ENCODE measurements at places on chromosomes 6 and 20.
A peak's percentile ranks its signal among the peaks of the same experiment; 100 is the strongest.

DNA sequence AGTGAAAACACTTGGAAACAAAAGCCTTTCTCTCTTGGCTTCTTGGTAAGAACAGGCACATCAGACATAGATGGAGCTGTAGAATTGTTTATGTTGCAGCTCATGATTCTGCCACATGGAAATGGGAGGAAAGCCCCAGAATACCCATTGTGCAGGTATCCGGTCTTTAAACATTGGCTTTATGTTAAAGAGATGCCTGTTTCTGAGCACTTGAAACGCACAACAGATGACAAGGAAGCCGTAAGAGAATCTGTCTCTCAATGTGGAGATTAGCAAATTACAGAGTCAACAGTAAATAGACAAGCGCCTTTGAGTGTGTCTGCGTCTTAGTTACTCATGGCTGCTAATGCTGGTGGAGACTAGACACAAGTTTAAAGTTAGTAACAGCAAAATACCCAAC is 10.5 kb downstream of the TNFAIP3 start:
- no peak for DNase-seq

DNA sequence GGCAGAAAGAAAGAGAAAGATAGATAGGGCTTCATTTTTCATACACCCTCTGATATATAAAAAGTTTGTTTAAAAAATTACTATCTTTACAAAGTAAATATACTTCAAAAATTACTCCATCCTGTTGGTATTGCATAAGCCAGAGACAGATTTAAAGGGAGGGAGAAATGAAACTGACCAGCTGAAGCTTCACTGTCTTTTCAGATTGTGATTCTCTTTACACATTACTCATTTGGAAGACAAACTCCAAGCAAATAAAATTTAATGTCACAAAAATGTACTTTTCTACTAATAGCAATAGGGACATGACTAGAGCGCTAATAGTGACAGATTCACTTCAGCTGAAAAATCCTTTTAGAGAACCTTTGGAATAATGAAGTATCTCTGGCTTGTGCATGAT is 38.6 kb upstream of the MARCKS start:
- no peak for DNase-seq

GRCh38 chr6:43921039-43921438 is 151.0 kb downstream of the VEGFA start:
- DNase-seq, result no peak

DNA sequence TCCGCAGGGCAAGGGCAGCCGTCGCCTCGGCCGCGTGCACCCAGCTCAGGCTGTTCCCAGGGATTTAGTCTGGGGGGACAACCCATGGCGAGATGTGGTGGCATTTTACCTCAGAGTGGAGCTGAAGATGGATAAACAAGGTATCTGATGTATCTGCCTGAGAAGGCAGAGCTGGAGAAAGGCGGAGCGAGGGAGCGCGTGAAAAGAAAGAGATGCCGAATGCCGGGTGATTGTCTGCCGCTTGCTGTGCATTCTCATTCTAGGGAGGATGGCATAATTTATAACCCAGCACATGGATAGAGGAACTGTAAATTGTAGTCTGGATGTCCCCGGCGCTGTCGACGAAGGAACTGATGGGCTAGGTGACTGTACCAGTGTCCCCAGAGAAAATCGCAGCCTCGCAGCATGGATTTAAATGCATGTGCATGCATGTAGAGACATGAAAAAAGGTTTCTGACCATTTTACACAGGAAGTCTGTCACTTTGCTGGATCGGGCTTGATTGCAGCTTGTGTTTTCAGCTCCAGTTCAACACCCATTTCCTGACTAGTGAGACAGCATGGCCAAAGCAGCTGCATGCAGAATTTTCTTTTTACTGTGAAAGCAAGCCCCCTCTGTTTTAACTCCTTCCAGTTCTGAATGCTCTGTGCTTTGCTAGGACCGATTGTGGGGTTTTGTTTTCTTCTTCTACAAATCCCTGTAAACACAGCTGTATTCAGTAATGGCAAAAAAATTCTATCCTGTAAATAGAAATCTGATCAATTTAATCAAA is 149.7 kb downstream of the PRL start:
- no peak for DNase-seq

GRCh38 chr6:149864578-149865535 is 698 bp upstream of the LRP11 start:
- no peak for DNase-seq

DNA sequence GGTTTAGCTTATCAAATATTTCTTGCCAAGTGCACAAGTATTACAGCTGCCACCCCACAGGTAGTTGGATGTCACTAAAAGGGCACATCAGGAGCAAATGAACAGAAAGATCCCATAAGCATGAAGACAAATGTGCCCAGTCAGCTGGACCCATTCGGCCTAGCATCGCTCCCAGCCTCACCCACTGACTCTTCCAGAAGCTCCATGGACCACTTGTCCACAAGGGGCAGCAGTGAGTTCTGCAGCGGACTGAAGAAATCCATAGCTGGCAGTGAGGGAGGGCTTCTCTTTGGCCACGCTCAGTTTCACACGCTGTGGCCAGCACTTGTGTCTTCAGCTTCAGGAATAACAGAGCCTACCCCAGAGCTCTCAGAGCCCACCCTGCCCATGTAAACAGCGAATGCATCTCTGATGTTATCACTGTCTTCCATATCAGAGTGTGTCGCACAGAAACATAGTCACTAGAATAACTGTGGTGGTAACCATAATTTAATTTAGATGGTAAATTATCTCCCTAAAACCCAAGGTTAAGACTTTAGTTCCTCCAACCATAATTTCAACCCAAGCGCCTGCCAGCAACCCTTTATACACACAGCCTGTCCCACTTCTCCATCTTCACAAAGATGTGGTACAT is 15.8 kb downstream of the CGA start:
- peak; percentile 19 for DNase-seq

DNA sequence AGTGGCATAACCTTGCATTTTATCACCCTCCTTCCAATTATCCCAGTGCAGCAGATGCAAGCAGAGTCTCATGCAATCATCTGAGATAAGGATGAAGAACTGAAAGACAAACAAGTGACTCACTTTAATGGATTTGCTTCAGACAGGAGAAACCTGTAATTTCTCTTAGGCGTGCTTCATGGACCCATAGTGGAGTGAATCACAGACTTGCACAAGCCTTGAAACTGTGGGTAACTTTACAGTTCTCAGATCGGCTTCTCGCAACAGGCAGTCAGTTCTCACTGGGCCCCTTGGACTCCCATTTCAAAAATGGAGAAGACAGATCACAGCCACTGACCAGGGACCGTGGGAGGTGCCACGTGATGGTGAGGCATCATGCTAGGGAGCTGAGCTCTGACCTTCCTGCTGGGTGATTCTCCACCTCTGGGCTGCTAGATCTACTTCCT is at the start of gene ADGRF4:
ADGRF4 (plus strand) TSS at position 239 of the 446 bp plus-strand sequence. CDS start 8,666 bp downstream, outside the sequence.
- no peak for DNase-seq

DNA sequence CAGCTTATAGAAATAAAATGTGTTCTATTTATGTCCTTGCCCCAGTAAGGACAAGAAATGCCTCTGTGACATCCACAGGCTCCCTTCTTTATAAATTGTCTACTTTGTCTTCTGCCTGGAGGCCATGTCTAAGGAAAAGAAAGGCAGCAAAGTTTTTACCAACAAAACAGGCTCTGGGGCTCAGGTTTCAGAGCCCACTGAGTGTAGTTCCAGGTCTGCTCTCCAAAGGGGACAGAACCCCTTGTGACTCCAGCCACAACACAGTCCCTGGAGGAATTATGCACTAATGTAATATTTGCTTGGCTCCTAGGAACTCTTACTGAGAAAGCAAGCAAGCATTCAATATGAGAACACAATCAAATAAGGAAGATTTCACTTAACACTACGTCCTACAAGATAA is 80.1 kb downstream of the PAK5 start:
- DNase-seq, result no peak

GRCh38 chr20:61936701-61937131 is 129.0 kb downstream of the TAF4 start:
- DNase-seq, result no peak

- no peak for DNase-seq
These were observed 154.9 kb upstream of the MLN start for GRCh38 chr6:33958526-33959328.

- no peak for DNase-seq
These were observed 20.4 kb downstream of the AKAP12 start for GRCh38 chr6:151260205-151260604.

DNA sequence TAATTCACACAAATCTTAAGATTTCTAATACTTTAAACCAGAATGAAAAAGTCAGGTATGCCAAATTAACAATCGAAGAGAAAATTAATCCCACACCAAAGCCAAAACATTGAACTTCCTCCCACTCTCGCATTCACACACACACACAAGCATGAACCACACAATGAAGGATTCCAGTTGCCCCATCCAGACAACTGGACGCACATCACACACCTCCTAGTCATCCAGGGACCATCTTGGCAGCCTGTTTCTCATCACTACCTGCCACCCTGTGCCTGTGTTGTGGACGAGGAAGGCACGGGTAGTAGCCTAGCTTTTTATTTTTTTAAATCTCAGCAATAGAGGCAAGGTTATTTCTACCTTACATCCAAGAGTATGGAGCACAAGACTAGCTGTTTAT is 15.2 kb downstream of the B4GALT5 start:
- DNase-seq, result no peak

- DNase-seq, result no peak
These were observed 373.6 kb downstream of the PLCB1 start for GRCh38 chr20:8505476-8506200.

GRCh38 chr20:8118760-8119159 is 13.3 kb upstream of the PLCB1 start:
- DNase-seq, result no peak

DNA sequence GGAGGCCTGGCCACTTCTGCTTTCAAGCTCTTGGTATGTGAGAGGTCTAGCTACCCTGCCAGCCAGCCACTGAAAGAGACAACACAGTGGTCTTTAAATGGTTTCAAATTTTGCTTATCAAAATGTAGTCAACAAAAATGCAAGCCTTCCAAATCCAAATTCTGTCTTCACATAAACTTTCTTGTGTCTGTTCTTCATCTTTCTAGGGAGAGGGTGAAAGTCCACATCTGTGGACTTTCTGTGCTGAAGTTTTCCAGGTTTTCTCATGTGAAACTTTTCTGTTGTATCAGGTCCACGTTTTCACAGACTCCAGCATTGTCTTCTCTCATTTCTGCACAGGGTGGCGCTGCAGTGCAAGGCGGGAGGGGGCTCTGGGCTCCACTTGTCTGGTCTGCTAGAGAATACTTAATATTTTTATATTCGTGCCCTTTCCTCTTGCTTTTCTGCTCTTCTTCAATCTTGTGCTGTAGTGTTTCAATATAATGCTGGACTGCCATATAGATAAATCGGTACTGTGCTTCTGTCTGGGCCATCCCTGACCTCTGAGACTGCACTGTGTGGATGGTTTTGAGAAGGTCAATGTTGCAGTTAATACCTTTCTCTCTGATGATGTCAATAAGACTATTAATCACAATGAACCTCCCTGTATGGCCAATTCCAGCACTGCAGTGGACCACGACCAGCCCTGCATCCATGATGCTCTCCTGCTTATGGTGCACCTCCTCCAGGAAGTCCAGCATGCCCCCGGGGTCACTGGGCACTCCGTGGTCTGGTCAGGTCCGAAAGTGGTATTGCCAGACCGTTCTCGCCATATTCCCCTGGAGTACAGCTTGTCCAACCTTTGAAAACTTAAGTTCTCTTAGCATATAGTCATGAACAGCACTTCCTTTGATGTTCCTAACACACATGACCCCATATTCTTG is 161.6 kb upstream of the TNFAIP3 start:
- peak; percentile 44 for DNase-seq

DNA sequence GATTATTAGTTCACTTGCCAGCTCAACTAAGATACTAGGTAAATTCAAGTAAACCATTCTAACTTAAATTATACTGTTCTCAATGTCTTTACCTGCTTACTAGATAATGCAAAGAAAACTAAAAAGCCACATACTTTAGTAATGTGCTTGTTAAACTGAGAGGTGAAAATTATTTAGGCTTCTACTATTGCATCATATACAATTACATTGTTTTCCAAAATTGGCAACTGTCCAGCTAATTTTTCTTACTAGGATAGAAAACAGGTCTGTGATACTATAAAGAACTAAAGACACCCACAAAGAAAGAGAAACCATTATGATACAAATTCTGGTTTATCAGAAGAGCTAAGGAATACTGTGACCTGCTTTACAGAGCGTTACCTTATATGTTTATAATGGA is 45.6 kb upstream of the ALDH8A1 start:
- DNase-seq, result no peak

DNA sequence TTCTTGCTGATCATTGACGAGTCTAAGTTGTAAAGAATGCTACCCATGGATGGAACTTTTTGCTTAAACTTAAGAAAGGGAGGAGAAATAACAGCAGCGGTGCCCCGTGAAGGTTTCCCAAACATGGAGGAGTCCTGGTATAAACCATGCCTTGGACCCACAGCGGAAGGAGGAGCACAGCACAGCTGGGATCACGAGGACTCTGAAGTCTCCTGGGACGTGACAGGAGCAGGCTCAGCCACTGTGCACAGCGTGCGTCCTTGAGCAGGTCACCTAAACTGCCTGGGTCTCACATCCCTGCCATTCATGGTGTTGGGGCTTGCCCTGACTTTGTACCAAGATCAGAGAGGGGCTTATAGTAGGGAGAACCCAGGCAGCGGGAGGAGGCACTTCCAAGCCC is 56.1 kb upstream of the UNC93A start:
- DNase-seq, result no peak

GRCh38 chr6:89351671-89352277 is 748 bp downstream of the UBE2J1 start:
- DNase-seq, result no peak

DNA sequence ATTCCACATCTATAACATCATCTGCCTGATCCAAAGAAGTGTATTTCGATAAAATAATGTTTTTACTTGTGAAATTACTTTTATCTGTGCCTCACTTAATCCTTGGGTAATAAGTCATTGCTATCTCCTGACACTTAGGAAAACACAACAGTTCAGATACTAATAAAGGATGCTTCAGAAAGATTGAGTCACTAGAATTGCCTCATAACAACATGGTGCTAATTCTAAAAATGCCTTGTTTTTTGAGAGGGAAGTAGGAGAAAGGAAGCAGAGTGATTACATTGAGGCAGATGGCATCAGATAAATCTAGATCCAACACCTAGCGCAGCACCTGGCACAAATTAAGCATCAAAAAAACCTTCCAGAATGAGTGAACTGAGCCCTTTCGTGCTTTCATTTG is 69.0 kb downstream of the NCOA7 start:
- no peak for DNase-seq

DNA sequence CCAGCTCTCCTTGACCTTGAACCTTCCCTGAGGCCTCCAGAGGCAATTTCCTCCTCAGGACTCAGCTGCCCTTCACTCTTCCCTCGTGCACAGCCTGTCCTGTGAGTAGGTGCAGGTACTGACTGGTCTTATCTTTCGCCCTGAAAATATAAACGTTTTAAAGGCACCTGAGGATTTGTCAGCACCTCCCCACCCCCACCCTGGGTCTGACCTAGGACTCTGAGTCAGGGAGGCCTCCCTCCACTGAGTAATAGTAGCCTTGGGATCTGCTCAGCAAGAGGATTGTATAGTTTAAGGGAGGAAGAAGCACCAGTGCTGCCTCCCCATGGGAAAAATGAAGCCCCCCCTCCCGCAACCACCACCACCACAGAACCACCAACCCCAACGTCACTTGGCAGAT is 54.6 kb downstream of the PPARD start:
- no peak for DNase-seq

- no peak for DNase-seq
These were observed 8.9 kb upstream of the RAB44 start for GRCh38 chr6:36688739-36689075.

- no peak for DNase-seq
These were observed at the start of gene SIGLEC1 for GRCh38 chr20:3712279-3712873. SIGLEC1 (minus strand) TSS chr20:3712600; CDS start chr20:3707128, 5,472 bp downstream.

- DNase-seq, result no peak
These were observed 828 bp downstream of the HCK start for GRCh38 chr20:32052778-32053362.

GRCh38 chr20:49037962-49038387 is 8.1 kb upstream of the CSE1L start:
- no peak for DNase-seq
